GM12878 (cell line): ENCODE measurements at places on chromosomes 12 and 14. TPM values are rescaled to one million over a fixed set of nuclear protein-coding genes. Genes with fewer than 3 reads are reported as not detected.

KRT79 gene
- not detected in 2 replicates for total RNA-seq

ORMDL2 gene
- 33.7 and 37.6 TPM in 2 replicates for total RNA-seq

FOXG1 gene
- total RNA-seq = 0.32 and 0.44 TPM in 2 replicates

RPL10L gene
- not detected in 2 replicates for total RNA-seq

AMIGO2 gene
- total RNA-seq = 0.08 and 0.15 TPM in 2 replicates

PLBD1 gene
- 0.28 and 0.35 TPM in 2 replicates for total RNA-seq

PITPNM2 gene
- total RNA-seq = 0.95 and 0.98 TPM in 2 replicates

FAM222A gene
- 0.37 and 0.49 TPM in 2 replicates for total RNA-seq

CSAD gene
- 6.1 and 9.3 TPM in 2 replicates for total RNA-seq

USP30 gene
- total RNA-seq = 6.6 and 7.2 TPM in 2 replicates

PLEKHH1 gene
- 0.95 and 1.4 TPM in 2 replicates for total RNA-seq

SOS2 gene
- total RNA-seq = 12.7 and 13.3 TPM in 2 replicates

DPPA3 gene
- total RNA-seq = not detected in 2 replicates

RAD51AP1 gene
- 29.7 and 31.9 TPM in 2 replicates for total RNA-seq

AMHR2 gene
- 0.13 TPM in 1 of 2 replicates, not detected in the other for total RNA-seq

DNAI7 gene
- not detected in 2 replicates for total RNA-seq

SIX6 gene
- not detected in 2 replicates for total RNA-seq

SMOC1 gene
- 0.26 TPM in 1 of 2 replicates, not detected in the other for total RNA-seq

TAS2R46 gene
- 1.3 TPM in 2 replicates for total RNA-seq

KRT7 gene
- total RNA-seq = 6.6 and 7.6 TPM in 2 replicates

CCDC38 gene
- 0.08 TPM in 1 of 2 replicates, not detected in the other for total RNA-seq

SNAPC1 gene
- 4.5 and 4.7 TPM in 2 replicates for total RNA-seq

CALM1 gene
- 246 and 249 TPM in 2 replicates for total RNA-seq

NID2 gene
- 0.23 and 0.27 TPM in 2 replicates for total RNA-seq

RNASE7 gene
- total RNA-seq = not detected in 2 replicates

TMEM260 gene
- 12.8 and 13.4 TPM in 2 replicates for total RNA-seq

BCL7A gene
- total RNA-seq = 13.8 and 17.2 TPM in 2 replicates

MMP19 gene
- not detected in 2 replicates for total RNA-seq

SLC24A4 gene
- not detected in 2 replicates for total RNA-seq
